ENCODE measurements at places on chromosomes 5 and 9. TPM values are rescaled to one million over a fixed set of nuclear protein-coding genes. Genes with fewer than 3 reads are reported as not detected.

GRCh38 chr5:154722936-154723335 lies 32.2 kb upstream of the LARP1 start:
- DNase-seq, result no peak

DNA sequence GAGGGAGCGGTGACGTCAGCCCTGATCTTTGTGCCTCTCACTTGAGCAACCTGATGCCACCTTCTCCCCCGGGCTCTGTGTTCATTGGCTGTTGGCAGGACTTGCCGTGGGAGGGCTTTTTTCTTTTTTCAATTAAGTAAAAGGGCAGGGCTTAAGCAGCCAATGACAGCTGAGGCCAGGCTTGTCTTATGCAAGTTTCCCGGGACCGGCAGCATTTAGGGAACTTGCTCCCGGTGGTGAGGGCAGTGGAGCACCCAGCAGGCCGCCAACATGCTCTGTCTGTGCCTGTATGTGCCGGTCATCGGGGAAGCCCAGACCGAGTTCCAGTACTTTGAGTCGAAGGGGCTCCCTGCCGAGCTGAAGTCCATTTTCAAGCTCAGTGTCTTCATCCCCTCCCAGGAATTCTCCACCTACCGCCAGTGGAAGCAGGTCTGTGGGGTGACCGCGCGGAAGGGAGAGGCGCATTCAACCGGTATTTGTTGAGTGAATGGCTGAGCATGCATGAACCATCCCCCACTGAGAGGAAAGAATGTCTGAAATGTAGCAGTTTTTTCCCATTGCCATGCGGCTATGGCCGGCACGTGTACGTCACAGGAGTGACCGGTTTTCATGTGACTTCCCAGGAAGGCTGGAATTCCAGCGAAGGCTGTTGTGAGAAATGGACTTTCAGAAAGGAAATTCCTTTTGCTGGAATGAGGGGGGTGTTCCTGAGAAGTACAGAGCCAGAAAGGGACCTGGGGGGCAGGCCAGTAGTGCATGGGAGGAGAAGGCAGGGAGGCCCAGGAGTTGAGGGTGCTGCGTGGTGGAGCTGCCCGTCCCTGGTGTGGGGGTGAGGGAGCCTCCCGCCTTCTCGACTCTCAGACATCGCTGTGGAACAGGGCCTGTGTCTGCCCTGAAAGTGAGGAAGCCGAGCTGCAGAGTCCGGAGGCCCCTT lies 29.0 kb downstream of the PTGES2 start:
- DNase-seq, result no peak

GRCh38 chr5:50655810-50656205 lies 10.6 kb upstream of the PARP8 start:
- no peak for DNase-seq

- DNase-seq, result no peak
Observed at GRCh38 chr5:4802044-4802443, 338.1 kb upstream of the ADAMTS16 start.

FOXD4 gene
- 0.44 TPM for total RNA-seq
